Calu3 (cell line): ENCODE measurements at places on chromosomes 12 and 14.

GRCh38 chr12:38880288-38880687 lies 25.1 kb downstream of the CPNE8 start:
- no peak for DNase-seq

GRCh38 chr12:15151161-15152091 lies 69.8 kb downstream of the RERG start:
- peak; percentile 49 for DNase-seq

DNA sequence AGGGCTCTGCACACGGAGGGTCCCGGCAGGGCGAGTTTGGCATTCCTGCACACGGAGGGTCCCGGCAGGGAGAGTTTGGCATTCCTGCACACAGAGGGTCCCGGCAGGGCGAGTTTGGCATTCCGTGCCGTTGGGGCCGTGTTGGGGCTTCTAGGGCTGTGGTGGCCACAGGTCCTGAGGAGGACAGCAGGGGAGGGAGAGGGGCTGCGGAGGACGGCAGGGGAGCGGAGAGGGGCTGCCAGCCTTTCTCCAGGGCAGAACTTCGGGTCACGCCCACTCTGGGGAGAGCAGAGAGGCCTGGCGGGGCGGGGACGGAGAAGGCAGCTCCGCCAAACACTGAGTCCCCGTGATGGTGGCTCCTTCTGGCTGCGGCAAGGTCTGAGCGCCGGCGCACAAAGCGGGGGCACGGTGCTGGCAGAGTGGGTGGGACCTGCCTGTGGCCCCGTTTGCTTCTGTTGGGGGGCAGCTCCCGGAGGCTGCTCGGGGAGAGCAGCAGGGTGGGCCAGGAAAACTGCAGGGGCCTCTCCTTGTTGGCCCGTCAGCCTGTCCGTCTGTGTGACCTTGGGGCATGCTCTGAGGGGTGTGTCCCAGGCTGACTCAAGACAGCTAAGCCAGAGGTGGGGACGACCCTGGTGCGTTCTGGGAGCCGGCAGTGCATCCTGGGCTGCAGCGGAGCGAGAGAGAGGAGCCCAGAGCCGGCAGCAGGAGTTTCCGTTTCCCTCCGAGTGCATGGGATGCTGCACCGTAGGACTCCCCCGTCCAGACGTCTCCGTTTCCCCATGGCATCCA lies 60.2 kb downstream of the LRCOL1 start:
- DNase-seq = no peak

DNA sequence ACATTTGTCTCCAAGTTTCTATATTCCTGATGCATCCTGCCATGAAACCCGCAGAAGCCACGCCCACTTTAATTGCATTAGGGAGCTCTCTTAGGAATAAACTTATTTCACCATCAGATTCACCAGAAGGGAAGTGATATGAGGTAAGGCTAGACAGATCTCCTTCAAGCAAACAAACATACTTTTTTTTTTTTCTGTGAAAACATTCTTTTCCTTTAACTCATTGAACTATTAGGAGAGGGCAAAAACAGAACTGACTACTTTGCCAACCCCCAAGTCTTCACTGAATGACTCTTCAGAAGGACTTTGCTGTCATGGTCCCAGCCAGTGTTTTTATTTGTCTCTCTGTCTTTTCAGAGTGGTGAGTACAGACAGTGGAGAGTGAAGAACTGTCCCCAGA lies 48.4 kb downstream of the GTF2A1 start:
- DNase-seq = no peak

GRCh38 chr12:68406134-68406576 lies 74.0 kb upstream of the MDM1 start:
- DNase-seq = peak; percentile 60

- DNase-seq = no peak
Observed at GRCh38 chr12:19036673-19037357, 92.7 kb upstream of the PLEKHA5 start.

DNA sequence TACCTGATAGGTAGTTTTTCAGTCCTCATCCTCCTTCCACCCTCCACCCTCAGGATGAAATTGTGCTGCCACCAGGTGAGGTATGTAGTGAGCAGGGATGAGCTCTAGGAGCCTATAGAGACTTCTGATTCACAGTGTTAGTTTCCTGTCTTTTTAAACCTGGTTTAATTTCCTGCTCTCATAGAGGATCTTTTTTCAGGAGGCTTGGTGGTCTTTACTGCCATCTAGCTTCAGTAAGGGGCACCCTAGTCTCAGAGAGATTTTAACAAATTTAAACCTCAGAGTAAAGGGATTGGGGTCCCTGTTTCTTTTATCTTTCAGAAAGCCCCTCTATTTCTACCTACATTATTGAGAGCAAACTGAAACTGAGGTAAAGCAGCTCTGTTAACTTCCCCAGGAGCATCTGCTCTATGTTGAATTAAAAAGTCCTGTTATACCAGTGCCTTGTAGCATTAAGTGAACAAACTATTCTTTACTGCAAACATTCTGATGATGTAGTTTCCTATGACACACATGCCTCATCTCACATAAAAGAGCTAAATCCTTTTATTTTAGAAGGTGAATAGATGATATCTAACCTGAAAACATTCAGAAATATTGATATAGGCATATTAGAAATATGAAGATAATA lies 172.2 kb upstream of the DDHD1 start:
- no peak for DNase-seq

- DNase-seq = no peak
Observed at GRCh38 chr14:49994951-49995561, 102.2 kb downstream of the ARF6 start.

GRCh38 chr14:36656687-36657398 lies 4.8 kb upstream of the PAX9 start:
- DNase-seq = no peak

GRCh38 chr12:83097643-83098342 lies 411.1 kb downstream of the TMTC2 start:
- no peak for DNase-seq

GRCh38 chr12:94710933-94711332 lies 60.6 kb upstream of the TMCC3 start:
- peak; percentile 53 for DNase-seq

DNA sequence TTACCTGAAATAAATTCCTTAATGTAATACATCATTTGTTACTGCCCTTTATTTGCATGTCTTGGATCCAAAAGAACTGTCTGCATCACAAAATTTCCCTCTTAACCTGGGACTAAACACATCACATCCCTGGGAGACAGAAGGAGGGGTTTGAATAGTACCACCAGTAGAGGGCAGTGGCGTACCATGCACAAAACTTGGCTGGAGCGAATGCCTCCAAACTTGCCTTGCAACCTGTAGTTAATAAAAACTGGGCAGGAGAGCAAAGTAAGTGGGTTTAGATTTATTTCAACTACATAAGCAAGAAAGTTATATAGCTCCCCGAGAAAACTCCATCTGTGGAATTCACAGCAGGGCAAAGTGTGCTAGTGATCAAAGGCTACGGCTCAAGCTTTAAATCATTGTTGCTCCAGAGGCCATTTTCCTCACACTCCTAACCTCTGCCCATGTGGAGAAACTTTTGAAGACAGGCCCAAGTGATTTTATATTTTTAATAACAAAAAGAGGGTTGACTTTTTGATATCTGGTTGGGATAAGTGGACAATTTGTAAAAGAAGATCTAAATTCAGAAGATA lies 1176.7 kb upstream of the SEL1L start:
- peak; percentile 57 for DNase-seq

- DNase-seq = no peak
Observed at GRCh38 chr12:53948650-53949593, 5.8 kb upstream of the HOXC12 start.

GRCh38 chr14:54174457-54174856 lies 217.8 kb upstream of the BMP4 start:
- DNase-seq = no peak

DNA sequence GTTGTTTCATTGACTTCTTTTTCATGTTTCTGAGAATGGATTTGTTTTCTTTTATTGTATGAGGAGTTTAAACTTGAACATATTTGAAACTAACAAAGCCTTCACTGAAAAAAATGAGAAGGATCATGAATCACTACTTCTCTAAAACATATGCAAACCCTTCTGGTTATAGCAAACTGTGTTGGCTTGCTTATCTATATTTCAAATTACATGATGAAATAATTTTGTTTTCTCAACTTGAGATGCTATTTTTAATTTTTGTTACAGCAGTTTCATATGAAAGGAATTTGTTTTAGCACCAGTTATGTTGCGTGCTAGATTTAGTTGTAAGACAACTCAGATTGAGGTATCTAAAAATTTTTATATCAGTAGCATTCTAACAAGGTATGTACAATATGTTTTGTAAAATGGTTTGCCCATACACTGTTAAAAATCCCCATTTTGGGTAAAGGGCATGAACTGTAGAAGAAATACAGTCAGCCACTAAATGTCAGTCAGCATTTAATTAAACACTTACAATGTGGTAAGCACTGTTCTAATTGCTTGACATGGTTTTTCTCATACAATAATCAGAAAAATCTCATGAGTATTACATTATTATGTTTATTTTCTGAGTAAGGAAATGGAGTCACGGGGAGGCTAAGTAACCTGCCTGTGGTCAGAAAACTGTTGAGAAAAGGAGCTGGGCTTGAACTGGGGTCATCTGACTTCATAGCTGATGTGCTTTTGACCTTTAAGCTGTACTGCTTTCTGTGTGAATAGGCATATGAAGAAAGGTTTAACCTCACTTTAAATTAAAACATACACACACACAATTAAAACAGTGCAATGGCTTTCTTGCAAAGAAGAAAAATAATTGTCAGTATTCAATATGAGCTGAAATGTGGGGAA lies 105.7 kb downstream of the PLEKHA5 start:
- no peak for DNase-seq

DNA sequence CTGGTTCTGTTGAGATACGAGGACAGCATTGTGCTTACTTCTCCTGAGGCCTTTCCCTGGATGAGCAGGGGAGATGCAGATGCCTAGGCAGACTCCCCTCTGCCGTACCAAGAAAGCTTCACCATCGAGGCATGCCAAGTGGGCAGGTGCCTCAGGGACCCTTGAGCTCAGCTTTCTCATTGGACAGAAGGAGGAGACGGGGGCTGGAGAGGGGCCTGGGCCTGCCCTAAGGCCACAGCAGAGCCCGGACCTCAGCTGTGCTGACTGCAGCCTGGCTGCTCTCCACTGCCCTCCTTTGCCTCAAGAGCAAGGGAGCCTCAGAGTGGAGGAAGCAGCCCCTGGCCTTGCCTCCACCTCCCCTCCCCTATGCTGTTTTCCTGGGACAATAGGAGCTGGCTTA lies 23.4 kb downstream of the SERPINA1 start:
- DNase-seq = no peak

DNA sequence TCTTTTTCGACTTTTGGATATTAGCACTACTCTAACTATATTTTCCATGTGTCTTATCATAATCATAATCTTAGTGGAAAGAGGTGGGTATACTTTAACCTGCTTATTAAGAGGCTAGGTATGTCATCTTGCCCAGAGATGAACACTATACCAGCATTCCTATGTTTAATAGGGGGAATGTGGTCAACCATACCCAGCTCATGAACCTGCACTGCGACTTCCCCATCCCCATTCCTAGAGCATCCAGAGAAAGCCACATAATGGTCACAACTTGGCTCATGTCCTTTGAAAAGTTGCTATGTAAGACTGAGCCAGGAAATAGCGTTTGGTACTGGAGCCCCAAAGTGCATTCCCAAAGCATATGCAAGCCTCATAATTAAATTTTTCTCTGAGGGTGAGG lies 55.2 kb downstream of the TMCC3 start:
- DNase-seq = peak; percentile 23

- DNase-seq = no peak
Observed at GRCh38 chr14:92677087-92677668, 71.2 kb downstream of the LGMN start.

DNA sequence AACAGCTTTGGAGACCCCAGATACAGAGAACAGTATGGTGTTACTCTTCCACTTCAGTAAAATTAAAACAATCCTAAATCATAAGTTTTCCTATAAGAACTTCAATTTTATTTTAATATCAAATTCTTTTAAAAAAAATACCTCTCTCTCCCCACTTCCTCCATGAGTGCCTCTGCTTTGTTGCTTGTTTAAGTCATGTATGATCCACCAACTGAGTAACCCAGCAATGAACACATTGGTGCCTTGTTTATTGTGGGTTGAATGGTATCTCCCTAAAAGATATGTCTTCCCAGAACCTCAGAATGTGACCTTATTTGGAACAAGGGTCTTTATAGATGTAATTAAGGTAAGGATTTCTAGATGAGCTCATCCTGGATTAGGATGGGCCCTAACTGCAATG lies 143.5 kb upstream of the EGLN3 start:
- DNase-seq = no peak

DNA sequence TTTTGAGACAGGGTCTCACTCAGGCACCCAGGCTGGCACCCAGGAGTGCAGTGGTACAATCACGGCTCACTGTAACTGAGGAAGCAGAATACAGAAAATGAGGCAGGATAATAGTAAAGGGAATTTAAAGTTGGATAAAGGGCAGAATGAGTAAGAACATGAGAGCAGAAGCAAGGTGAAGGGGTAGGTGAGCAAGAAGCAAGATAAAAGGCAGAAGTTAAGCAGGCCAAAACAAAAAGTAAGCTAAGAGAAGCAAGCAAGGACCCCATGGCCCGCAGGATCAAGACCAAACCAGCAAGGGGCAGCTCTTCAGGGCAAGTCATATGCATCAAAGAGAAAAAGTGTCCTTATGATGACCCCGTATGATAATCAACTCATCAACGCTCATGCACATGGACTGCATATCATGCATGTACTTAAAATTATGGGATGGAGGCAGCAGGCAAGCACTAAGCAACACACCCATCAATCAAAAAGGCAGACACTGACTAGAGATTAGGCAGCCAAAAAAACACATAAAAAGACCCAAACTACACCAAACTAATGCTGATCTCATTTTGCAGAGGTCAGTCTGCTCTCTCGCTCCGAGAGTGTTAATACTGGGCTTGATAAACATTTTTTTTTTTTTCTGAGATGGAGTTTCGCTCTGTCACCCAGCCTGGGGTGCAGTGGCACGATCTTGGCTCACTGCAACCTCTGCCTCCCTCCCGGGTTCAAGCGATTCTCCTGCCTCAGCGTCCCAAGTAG lies 11.6 kb downstream of the TIMELESS start:
- no peak for DNase-seq

DNA sequence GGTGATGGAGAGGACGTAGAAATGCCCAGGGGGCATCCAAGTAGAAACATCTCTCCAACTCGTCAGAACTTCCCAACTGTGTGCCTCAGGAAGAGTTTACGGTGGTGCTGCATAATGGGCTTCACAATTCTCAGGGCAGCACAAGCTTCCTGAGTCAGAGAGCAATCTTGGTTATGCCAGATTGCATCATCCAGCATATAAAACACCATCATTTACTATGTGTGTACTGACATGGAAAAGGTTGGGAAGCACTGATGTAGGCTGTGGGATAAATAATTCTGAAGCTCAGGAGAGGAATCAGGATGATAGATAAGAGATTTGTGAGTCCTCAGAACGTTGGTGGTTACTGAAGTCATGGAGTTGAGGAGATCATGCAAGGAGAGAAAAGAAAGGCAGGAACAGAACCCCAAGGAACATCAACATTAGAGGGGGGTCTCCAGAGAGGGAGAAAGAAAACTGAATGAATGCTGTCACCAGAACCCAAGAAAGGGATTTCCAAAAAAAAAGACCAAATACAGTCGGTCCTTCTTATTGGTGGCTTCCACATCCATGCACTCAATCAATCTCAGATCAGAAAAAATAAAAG lies 4.7 kb upstream of the NCKAP5L start:
- DNase-seq = no peak
